Kidney epithelial cell (primary cell): ENCODE measurements at places on chromosomes 16 and 17. TPM values are rescaled to one million over a fixed set of nuclear protein-coding genes. Genes with fewer than 3 reads are reported as not detected.

Gene WSCD1
- total RNA-seq: 21.4 and 23.5 TPM in 2 replicates

Gene MYL4
- not detected in 2 replicates for total RNA-seq

Gene GAS7
- total RNA-seq: 3.4 and 3.6 TPM in 2 replicates

Gene PSMB10
- 33.9 and 36.6 TPM in 2 replicates for total RNA-seq

Gene SHBG
- total RNA-seq: 0.79 TPM in 1 of 2 replicates, not detected in the other

DNA sequence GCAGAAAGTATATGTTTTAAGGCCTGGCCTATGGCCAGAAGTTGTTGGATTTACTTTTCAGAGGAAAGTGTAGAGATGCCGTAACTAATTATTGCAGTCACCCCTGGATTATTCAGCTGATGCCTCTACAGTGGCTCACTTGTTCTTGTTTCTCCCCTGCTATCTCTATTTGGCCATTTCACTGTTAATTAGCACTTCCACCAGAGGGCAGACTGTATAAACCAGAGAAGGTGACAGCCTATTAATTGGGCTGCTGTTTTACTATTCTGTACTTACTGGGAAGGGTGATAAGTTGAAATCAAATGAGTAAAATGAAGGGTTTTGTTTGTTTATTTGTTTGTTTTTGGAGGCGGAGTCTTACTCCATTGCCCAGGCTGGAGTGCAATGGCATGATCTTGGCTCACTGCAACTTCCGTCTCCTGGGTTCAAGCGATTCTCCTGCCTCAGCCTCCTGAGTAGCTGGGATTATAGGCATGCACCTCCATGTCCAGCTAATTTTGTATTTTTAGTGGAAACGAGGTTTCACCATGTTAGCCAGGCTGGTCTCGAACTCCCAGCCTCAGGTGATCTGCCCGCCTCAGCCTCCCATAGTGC is 66.0 kb downstream of the CDK12 start:
- no peak for DNase-seq

- DNase-seq: no peak
Measured at GRCh38 chr17:48542698-48543106, 2.2 kb downstream of the HOXB2 start.

- no peak for DNase-seq
Measured at GRCh38 chr16:78684030-78684611, 584.7 kb downstream of the WWOX start.

DNA sequence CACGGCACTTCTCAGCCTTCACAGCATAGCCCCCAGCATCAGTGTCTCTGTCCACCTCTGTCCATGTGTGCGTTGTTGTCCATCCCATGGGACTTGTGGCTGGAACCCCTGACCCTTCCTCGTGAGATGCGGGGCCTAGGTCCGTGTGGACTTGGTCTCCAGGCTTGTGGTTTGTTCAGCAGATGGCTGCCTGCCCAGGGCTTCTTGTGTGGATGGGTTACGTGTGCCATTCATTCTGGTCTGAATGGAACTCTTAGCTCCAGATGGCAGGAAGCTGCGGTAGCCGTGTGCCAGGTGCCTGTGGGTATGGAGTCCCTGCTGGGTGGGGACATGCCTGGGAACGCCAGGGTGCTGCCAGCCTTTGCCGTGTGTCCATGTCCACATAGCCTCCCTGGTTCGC is 31.7 kb upstream of the NUDT16L1 start:
- DNase-seq: no peak

GRCh38 chr16:87583453-87584131 is 18.7 kb upstream of the JPH3 start:
- no peak for DNase-seq

DNA sequence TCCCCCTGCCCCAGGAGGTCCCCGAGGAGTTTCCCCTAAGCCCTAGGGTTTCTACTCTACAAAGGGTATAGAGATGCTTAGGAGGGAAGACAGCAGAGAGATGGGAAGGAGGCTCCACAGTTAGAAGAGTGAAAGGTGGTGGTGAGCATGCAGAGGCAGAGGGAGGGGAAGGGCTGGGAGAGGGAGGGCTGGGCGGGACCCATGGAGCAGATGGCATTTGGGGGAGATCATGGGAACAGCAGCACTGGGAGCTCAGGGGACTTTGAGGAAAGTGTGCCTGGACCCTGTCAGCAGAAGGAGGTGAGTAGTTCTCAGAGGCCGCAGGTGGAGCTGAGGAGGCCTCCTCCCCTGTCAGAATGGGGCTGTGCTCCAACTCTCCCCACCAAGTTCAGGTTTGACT is 650 bp upstream of the OTOP3 start:
- no peak for DNase-seq

DNA sequence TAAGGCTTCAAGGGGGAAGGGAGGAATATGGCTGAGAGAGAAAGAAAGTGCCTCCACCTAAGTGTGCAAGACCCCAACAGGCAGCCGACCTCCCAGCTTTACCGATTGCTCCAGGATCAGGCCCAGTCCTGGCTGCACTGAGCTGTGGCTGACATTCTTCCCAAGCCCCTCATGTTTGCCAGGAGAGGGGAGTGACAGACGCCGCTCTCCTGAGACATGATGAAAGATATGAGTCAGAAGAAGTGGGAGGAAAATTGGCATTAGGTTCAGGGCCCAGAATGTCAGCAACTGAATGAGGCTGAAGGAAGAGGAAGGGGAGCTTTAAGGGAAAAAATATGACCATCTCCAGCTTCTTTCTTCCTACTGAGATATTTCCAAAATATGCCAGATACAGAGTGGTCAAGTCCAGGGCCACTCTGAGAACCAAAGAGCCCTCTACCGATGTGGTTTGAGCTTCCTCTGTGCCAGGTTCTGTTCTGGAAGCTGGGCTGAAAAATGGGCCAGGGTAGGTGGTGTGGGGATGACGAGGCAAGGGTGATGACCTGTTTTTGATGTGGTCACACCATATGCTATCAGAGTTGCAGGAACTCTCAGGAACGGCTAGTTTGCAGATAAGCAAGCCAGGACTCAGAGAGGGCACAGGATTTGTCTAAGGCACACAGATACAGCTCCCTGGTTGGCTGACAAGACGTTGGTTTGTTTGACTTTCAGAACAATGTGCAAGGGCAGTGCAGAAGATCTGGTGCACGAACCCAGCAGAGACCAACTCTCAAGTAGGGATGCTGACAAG is 176.7 kb downstream of the SOX9 start:
- DNase-seq: peak; percentile 42

DNA sequence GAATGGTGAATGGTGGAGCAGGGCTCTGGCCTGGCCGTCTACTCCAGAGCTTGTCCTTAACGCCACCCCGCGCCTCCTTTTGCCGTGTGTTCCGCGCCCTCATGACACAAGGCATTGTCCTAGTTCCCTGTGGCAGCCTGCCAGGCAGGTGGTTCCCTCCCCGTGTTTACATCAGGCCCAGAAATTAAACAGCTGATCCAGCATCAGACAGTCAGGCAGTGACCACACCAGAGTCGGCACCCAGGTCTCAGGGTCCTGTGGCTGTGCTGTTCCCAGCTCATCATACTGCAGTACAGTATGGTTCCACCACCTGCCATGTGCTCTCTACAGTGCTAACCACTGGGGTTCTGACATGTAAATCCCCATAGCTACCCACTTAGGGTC is 119.7 kb downstream of the RAB11FIP4 start:
- no peak for DNase-seq

GRCh38 chr17:60712675-60713074 is 35.0 kb downstream of the BCAS3 start:
- peak; percentile 49 for DNase-seq

- DNase-seq: no peak
Measured at GRCh38 chr17:81459864-81460263, 52.7 kb downstream of the ACTG1 start.

GRCh38 chr16:25925421-25925820 is 233.7 kb downstream of the HS3ST4 start:
- no peak for DNase-seq

DNA sequence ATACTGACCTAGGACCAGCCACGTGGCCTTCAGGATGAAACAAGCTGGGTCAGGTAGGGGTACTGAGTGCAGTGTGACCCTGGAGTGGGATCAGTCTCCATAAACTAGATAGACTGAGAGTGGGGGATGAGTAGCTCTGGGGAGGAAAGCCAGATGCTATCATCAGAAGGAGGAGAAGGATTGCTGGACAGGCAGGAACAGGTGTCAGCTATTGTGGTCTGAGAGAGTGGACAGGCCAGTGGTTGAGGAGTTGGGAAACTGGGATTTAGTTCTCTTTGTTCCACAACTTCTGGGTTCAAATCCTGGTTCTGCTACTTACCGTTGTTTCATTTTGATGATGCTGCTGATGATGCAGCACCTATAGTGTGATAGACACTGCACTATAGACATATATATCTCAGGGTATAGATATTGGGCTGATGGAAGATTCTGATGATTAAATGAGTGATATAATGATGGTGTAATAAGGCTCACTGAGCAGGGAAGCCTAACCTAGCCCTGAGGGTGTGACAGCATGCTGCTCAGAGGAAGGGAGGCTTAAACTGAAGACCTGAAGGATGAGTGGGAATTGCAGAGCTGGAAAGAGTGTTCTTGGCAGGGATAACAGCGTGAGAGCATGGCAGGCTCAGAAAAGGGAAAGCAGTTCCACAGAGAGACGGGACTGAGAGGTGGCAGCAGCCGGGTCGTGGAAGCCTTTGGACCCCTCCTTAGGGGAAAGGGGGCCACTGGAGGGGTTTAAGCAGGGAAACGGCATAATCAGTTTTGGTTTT is 66.0 kb downstream of the SNX20 start:
- DNase-seq: no peak

DNA sequence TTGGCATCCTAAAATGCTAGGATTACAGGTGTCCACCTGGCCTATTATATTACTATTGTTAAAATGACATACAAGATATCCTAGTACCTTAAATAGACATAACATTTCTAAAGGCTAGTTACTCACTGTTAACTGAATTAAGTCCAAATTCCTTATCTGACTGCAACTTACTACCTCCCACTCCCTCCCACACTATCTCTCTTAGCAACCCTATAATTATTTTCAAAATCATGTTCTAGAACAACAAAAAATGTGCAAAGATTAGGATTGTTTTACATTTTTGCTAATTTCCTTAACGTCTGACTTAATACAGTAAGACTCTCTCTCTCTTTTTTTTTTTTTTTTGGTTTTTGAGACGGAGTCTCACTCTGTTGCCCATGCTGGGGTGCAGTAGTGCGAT is 2.2 kb upstream of the ATF7IP2 start:
- no peak for DNase-seq

- DNase-seq: no peak
Measured at GRCh38 chr16:57863434-57864160, 61.3 kb upstream of the KIFC3 start.

DNA sequence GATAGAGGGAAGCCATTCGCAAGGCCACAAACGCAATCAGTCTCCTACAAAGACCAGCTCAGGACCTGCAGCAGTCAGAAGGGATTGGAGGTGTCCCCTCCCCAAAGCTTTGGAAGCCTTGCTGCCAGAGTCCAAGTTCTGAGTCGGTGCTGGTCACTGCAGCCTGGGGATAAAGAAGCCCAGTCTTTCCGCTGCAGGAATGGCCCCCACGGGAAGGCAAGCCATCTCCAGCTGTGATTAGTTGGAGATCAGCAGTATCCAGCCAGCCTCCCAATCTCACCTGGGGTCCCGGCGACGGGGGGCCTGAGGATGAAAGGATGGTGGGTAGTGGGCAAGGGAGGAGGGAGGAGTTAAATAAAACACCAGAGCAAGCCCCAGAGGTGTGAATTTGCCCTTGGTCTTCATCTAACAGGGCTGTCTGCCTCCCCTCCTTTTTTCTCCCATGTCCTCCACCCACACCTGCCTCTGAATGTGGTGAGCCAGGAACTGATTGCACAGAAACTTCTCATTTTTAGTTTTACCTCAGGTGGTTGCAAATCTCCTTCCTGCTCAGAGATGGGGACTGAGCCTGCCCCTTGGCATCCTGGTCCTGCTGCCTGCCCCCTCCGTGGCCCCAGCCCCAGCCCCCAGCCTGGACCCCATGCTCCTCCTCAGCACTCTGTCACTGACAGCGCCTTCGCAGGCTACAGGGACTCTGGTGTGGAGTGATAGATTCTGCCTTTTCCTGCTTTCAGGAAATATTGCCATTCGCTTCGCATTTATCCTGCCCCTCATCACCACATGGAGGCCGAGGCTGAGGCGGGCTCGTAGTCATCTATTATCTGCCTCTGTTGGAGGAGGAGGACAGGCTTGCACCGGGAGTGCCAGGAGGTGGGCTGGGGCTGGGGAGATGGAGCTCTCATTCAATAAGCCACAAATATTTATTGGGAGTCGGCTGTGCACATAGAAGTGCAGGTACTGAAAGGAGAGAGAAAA is 262.9 kb upstream of the SDK2 start:
- DNase-seq: no peak

GRCh38 chr17:74220946-74221818 is 7.8 kb downstream of the TTYH2 start:
- no peak for DNase-seq

- DNase-seq: no peak
Measured at GRCh38 chr17:29931231-29931932, 1.4 kb upstream of the SSH2 start.

- DNase-seq: no peak
Measured at GRCh38 chr16:46648656-46649055, 27.5 kb upstream of the SHCBP1 start.

- no peak for DNase-seq
Measured at GRCh38 chr17:41315204-41315794, at the start of gene KRTAP17-1. Gene KRTAP17-1, minus strand, starts transcription at chr17:41315710. Its CDS starts 60 bp downstream, at chr17:41315650.

GRCh38 chr17:17645961-17646360 is 35.3 kb upstream of the RAI1 start:
- DNase-seq: no peak

DNA sequence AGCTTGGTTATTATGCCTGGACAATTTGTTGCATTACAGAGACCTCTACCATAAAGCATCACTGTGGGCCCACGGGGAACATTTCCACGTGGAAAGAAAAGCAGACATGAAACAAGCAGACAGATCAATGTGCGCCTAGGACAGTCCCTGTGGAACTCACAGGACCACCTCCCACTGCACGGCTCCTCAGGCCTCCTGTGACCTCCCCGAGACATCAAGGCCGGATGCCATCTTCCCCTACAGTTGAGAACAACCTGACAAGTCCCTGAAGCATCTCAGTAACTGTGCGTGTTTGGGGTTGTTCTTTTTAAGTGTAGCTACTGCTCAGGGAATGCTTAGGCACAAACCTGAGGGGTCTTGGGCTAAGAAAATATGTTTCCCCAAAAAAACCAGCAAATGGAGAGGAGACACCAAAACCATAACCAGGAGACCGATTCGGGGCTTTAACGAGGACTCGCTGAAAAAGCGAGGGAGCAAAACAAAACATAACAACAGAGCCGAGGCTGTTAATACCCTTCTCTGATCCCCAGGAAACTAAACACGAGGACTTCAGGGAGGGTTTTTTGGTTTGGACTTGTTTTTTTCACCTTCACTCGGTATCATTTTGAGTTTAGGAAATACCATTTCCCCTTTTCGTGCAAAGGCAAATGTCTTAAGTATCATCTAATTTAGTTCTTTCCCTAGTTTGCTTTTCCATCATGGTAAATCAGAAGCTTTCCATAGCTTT is 87.1 kb downstream of the CYTH1 start:
- DNase-seq: no peak
